ENCODE measurements at places on chromosomes 3 and 15.

DNA sequence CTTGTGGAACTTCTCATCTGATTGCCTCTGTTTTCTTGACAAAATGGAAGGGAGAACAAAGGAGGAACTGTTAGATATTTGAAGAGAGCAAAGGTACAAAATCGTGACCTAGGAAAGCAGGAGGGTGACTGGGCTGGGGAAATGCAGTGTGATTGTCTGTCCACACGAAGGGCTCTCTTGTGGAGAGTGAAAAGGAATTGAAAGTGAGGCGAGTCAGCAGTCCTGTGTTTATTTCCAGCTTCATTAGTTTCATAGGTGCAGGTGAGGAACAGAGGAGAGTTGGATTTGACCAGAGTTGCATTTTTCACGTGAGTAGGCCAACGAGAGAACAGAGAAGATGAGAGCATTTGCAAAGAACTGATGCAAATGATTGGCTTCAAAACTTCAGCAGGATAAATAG, 336.4 kb upstream of the SATB1 start:
- no peak for DNase-seq

GRCh38 chr3:66938338-66938963, 59.7 kb upstream of the KBTBD8 start:
- no peak for DNase-seq

GRCh38 chr3:185137821-185138220, 15.0 kb downstream of the C3orf70 start:
- DNase-seq, result no peak

DNA sequence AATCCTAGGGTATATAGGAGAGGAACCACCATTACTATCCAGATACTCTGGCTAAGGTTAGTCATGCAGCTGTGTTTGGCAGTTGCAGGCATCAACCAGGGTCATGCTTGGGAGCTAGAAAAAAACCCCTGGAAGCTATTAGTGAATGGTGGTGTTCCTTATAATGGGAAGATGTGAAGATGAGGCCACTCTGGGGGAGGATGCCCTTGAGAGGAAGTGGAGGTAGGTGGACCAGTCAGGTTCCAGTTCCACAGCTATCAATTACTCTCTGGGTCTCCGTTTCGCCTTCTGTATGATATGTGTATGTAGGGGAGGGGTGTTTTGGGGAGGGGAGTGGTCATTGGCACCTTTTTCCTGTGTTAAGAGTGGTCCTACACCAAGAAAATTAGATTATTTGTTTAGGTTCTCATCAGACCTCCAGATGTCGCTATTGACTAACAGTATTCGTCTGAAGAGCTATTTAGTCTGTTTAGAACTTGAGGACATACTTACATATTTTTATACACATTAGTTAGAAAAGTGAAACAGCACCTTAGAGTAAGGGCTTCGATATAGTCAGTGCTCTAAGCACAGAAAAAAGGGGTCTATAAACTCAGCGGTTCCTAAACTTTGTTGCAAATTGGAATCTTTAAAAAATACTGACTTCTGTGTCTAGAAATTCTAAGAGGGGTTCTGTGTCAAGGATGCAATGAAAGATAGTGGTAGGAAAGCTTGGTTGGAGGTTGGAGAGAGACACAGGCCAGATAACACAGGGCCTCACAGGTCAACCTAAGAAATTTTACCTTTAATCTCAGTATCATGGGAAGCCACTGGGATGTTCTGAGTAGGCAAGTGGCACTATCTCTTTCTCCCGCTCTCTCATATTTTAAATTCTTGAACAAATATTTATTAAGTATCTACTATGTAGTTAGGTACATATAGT, 9.1 kb upstream of the HPS3 start:
- DNase-seq, result no peak

DNA sequence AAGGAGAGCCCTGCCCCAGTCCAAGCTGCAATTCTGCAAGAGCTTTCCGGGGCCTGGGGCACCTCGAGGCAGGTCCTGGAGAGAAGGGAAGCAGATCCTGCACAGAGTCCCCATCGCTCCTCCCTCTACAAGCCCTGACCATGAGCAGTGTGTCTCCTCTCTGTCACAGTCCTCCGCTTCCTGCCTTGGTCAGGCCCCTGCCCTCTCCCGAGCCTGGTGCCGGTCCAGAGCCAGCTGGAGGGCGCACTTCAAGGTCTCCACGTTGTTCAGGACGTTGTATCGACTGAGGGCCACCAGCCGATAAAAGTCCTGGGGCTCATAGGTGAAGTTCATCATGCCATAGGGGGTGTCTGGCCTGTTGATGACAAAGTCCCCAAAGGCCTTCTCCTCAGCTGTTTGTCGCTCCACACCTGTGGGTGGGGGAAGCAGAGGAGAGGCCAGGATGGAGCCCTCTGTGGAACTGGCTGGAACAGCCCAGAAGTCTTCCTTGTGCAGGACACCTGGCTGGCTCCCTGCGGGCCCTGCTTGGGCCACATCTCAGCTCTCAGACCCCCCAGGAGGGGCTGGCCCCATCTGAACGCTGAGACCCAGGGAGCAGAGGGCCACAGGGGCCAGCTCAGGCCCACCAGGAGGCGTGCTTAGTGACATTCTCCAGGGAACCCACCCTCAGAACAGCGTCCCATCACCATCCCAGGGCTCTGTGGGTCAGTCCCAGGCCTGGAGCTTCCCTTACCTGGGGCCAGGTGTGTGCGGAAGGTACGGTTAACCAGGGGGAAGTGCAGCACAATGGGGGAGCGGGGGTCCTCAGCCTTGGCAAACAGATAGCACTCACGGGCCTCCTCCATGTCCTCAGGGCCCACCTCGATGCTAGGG, 14.4 kb downstream of the PLA2G4F start:
- no peak for DNase-seq
